Body of pancreas (tissue), 4 donors: ENCODE measurements at places on chromosomes 4 and X. TPM values are rescaled to one million over a fixed set of nuclear protein-coding genes. Genes with fewer than 3 reads are reported as not detected.

GRCh38 chr4:81442484-81443085 lies 29.1 kb downstream of the RASGEF1B start:
- DNase-seq, result no peak

DNA sequence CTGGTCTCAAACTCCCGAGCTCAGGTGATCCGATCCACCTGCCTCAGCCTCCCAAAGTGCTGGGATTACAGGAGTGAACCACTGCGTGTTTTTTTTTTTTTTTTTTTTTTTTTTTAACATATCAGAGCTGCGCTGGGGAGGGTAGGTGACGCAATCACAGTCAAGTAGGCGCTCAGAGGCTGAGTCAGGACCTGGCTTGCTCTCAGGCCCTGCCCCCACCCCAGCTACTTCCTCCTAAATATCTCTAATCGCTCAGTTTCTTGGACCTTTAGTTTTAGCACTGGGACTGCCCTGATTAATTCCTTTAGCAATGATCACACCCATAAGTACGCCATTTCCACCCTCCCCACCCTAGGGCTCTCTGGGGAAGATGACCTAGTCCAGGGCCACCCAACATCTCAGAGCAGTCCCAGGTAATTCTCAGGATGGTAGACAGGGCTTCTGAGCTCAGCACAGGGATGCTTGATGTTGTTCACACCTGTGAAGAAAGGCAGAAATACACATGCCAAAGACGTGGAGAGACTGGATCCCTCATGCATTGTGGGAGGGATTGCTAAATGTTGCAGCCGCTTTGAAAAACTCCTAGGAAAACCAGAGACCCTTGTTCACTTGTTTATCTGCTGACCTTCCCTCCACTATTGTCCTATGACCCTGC lies 50.2 kb downstream of the DDX3X start:
- DNase-seq, result peak; percentile 78

- no peak for DNase-seq
Measured at GRCh38 chrX:97909245-97909644, 1025.5 kb downstream of the RPA4 start.

- DNase-seq, result no peak
Measured at GRCh38 chr4:7995866-7996265, 56.2 kb upstream of the AFAP1 start.

DNA sequence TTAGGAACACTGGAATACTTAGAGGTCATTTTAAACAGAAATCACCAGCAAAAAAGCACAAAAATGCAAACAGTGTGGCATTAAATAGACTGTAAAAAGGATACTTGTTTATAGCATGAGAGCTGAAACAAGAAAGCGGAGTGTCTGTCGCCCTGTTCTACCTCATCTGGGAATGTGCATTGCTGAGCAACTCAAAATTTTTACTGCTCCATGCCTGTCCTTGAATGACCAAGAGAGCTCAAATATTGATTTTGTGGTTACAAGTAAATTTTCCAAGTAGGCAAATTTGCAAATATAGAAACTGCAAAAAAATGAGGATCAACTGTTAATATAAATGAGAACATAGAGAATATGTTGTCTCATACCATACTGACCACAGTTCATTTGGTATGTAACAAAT lies 25.5 kb downstream of the AP1AR start:
- no peak for DNase-seq

The PNCK gene
- total RNA-seq, result not detected

DNA sequence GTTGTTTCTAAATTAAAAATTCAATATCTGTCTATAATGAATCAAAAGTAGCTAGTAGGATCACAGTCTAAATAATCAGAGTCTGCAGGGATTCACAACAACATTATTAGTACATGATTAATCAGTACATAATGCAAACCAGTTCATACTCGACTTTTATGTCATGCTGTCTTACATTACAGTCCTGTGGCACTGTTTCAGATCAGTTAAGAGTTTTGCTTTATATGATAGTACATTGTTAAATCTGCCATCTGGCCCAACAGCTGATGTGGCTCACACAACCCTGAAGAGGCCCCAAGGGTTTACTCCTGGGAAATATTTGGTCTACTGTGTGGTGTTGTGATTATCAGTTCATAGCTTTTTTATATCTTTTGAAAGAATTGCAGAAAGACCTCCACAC lies 247.1 kb upstream of the ETNPPL start:
- DNase-seq, result no peak

The CYLC1 gene
- not detected for total RNA-seq

DNA sequence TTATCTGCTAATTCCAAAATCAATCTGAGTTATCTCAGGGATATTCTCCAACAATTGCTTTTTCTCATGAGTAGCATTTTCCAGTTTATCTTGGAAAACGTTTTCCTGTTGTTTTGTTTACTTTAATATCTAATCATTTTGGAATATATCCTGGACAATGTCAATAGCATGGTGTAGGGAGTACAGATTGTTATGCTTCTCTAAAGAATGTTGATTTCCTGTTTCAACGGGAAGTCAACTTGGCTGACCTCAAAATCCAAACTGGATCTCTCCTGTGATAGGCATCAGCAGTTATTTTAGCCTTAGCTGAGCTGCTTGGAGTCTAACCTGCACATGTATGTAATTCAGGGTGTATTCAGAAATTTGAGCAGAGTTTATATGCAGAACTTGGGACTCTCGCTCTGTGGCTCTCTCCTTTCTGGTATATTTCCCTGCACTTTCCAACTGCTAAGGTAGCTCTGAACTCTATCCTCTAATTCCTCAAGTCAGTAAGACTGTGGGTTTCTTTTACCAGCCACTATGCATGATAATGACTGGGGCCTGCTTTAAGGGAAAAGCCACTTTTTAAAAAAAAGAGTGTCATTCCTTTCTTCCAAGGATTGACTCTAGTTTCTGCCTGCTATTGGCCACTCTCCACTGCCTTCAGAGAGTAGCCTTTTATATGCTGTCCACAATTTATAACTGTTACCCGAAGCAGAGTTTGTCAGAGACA lies 7.7 kb downstream of the PRSS48 start:
- DNase-seq, result no peak

- DNase-seq, result no peak
Measured at GRCh38 chrX:141928432-141928831, 24.7 kb downstream of the MAGEC1 start.

DNA sequence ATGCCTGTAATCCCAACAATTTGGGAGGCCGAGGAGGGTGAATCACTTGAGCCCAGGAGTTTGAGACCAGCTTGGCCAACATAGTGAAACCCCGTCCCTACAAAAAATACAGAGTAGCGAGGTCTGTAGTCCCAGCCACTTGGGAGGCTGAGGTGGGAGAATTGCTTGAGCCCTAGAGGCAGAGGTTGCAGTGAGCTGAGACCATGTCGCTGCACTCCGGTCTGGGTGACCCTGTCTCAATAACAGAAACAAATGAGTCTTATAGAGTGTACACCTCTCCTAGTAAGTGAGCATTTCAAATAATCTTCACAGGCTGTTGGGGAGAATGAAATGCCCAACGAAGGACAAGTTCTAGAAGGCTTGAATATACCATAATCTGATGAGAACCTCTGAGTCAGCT lies 5.5 kb downstream of the UCHL1 start:
- no peak for DNase-seq

GRCh38 chr4:155809835-155810234 lies 51.0 kb downstream of the GUCY1B1 start:
- no peak for DNase-seq

DNA sequence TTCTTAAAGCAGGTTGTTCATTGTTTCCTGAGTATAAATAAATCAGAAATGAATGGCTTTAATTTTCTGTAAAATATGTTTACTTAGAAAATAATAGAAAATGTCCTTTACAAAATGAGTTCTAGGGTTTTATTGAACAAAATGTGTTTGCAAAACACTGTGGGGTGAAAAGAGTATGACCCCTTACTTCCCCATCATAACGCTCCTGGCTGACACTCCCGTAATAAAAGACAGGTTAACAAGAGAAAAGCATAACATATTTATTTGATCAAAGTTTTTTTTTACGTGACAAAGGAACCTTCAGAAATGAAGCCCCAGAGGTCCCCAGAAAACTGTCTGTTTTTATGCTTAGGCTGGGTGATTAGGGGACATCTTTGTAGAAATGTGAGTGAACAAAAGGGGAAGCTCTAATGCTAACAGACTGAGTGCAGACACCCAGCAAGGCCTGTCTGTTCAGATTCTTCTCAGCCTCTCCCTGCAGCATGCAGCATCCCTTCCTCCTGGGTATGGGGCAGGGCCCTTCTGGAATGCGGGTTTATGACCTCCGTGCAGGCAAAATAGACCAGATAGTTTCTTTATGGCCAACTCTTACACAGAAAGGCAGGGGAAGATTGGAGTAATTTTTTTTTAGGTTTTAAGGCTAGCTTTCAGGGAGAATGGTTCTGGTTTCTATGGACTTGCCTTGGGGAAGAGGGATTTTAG lies 26.1 kb downstream of the ZFP42 start:
- DNase-seq, result no peak

The NAP1L5 gene
- 7.3 TPM for total RNA-seq

The STAP1 gene
- total RNA-seq, result not detected

- DNase-seq, result no peak
Measured at GRCh38 chr4:25859429-25860148, 3.2 kb downstream of the SEL1L3 start.

DNA sequence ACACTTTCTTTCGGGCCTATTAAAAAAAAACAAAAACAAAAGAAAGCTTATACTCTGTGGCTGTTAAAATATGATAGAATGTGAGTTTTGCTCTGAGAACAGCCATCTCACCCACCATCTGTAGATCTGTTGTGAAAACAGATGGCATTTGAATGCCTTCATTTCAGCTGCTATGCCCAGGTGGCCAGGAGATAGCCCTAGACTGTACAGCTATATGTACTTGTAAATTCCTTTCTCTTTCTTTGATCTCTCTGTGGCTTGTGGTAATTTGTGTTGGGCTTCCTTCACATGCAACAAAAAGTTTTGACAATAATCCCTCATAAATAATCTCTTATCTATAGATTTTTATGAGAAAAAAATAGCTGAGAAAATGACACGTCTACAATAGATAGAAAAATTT lies 38.1 kb downstream of the PNPLA4 start:
- no peak for DNase-seq

The HEPH gene
- total RNA-seq, result 4.2 TPM

DNA sequence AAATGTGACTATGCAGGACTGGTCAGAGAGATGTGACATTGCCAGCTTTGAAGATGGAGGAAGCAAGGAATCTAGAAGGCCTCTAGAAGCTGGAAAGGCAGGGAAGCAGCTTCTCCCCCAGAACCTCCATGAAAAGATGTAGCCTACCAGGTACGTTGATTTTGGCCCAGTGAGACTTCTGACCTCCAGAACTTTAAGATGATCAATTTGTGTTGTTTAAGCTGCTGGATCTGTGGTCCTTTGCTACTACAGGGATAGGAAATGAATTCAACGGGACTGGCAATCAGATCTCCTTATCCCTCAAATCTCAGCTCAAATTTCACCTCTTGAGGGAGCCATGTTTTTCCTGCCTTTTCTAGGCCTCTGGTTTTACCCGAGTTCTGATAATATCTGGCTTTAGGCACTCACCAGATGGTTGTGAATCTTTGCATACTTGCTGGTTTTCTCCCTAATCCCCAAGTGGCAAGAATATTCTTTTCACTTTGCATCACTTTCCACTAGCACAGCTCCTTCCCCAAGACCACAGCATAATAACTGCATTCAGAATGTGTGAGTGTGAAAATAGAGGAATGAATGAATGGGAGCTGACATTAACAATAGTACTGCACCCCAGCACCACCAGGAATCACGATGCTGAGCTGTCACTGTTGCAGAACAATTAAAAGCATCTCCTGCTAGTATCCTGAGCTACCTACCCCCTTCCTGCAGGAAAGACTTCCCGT lies 25.5 kb upstream of the TMSB4X start:
- no peak for DNase-seq

GRCh38 chrX:152103866-152104265 lies 34.5 kb downstream of the MAGEA10 start:
- DNase-seq, result no peak

DNA sequence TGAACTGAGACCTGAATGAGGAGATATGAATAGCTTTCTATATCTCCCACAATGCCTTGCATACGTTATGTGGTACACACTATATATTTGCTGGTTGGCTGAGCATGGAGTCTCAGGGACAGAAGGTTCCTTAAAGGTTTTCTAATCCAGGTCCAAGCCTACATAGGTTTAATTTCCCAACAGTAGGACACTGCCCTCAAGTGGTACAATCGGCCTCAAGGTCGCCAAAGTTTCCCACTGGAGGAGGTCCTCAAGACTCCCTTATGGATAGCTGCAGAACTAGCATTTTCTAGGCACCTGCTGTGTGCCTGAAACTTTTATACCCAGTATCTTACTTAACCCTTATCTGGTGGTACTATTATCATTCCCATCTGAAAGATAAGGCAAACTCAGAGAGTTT lies 21.0 kb upstream of the EFNB1 start:
- DNase-seq, result no peak

DNA sequence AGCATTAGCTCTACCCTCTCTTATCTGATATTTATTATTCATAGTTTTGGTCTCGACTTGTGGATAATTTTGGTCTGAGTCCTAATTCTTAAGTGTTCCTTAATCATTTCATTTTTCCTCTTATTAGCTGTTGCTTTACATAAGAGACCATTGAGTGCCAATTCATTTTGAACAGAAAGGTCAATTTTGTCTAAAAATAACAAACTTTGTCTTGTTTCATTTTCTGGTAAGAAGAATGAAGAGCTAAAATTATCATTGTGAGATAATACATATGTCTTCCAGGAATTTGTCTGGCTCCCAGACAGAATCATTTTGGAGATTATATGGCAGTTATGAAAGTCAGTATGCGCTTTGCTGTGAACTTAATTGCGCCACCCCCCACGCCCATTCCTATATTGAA lies 1471.8 kb downstream of the PCDH7 start:
- DNase-seq, result no peak

DNA sequence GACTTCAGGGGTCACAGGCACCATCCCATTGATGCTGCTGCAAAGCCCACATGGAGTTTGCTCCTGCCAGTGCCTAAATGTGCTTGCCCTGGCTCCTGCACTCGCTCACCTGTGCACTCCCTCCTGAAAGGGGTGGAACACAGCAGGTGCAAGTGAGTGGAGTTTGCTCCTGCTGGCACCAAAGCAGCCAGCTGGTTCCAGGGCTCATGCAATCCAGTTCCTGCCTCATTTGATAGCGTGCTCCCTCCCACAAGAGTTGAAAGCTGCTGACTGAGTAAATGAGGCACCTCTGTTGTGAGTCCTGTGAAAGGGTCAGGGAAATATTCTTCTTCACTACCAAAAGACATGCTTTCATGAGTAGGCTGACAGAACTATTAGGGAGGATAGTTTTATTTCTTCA lies 30.5 kb downstream of the CXCL8 start:
- peak; percentile 81 for DNase-seq

The PWWP3B gene
- 6.0 TPM for total RNA-seq

DNA sequence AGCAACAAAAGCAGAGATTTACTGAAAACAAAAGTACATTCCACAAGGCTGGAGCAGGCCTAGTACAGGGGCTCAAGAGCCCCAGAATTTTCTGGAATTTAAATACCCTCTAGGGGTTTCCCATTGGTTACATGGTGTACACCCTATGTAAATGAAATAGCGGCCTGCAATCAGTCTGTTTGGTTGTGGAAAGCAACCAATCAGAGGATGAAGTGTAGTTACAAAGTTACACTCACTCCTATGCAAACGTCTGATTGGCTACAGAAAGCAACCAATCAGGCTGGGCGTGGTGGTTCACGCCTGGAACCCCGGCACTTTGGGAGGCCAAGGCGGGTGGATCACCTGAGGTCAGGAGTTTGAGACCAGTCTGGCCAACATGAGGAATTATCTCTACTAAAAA lies 13.8 kb upstream of the TXLNG start:
- DNase-seq, result no peak

GRCh38 chr4:118154649-118155048 lies 120.4 kb downstream of the NDST3 start:
- DNase-seq, result no peak
